Lung (tissue), 17 donors: ENCODE measurements at places on chromosomes 13 and 19. TPM values are rescaled to one million over a fixed set of nuclear protein-coding genes. Genes with fewer than 3 reads are reported as not detected.

KISS1R gene
- 0.21 TPM for total RNA-seq

ZNF540 gene
- total RNA-seq = 2.3 TPM

CYP2S1 gene
- total RNA-seq = 9.7 TPM

CGB5 gene
- not detected for total RNA-seq

COQ8B gene
- total RNA-seq = 45.4 TPM

SLC8A2 gene
- 0.15 TPM for total RNA-seq

DNA sequence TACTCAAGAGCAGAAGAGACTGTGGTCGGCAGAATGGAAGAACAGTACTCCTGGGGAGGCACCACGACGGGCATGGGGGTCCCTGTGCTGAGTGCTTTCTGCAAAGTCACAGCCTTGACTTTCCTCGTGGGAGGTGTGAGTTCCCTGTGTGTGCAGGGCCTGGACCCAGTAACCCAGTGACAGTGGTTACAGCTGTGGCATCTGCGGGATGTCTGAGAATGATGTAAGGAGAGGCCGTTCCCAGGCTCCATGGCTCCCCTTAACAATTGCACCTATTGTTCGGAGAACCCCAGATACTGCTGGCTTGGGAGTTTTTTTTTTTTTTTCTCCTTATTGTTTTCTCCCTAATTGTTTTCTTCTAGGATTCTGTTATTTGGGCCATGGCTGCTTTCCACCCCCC is 5.1 kb upstream of the NANOS2 start:
- DNase-seq = no peak

- peak; percentile 72 for DNase-seq
These were observed 485 bp downstream of the CPAMD8 start for GRCh38 chr19:17025991-17026658.

DNA sequence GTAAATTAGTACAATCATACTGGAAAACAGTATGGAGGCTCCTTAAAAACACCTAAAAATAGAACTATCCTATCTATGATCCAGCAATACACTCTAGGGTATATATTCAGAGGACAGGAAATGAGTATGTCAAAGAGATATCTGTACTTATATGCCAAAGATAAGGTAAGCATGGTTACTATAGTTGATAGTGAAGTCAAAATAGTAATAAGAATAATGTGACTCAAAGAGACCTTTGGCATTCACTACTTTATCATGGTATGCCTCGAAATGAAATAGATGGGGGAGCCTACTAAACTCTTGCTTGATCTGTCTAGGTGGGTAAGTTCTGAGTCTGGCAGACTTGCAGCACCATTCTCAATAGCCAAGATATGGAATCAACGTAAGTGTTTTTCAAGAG is 30.3 kb downstream of the FXYD5 start:
- DNase-seq = no peak

- DNase-seq = no peak
These were observed 45.6 kb downstream of the LHFPL6 start for GRCh38 chr13:39557285-39557955.

- no peak for DNase-seq
These were observed 51.7 kb upstream of the SERP2 start for GRCh38 chr13:44321961-44322360.

GRCh38 chr13:36131931-36132297 is 732 bp upstream of the DCLK1 start:
- DNase-seq = peak; percentile 34

GRCh38 chr13:107006661-107007060 is 438.7 kb upstream of the ARGLU1 start:
- DNase-seq = no peak

DNA sequence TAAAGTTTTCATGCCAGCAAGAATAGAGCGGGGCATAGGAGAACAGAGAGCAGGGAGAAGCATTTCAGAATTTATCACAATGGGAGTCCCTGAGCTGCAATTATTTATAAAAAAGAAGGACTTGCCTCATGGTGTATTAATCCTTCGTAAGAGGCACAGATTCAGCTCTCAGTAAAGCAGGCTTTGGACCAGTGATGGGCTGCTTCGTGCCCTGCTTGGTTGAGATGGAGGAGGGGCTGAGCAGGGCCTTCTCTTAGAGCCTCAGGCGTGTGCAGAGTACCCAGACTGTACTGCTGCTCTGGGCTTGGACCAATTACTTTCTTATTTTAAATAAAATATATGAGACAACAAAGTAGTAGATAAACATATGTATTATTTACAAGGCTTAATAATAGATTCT is 265.7 kb upstream of the SLC10A2 start:
- DNase-seq = no peak

GRCh38 chr13:102935896-102936321 is 90.1 kb downstream of the ERCC5 start:
- no peak for DNase-seq

DNA sequence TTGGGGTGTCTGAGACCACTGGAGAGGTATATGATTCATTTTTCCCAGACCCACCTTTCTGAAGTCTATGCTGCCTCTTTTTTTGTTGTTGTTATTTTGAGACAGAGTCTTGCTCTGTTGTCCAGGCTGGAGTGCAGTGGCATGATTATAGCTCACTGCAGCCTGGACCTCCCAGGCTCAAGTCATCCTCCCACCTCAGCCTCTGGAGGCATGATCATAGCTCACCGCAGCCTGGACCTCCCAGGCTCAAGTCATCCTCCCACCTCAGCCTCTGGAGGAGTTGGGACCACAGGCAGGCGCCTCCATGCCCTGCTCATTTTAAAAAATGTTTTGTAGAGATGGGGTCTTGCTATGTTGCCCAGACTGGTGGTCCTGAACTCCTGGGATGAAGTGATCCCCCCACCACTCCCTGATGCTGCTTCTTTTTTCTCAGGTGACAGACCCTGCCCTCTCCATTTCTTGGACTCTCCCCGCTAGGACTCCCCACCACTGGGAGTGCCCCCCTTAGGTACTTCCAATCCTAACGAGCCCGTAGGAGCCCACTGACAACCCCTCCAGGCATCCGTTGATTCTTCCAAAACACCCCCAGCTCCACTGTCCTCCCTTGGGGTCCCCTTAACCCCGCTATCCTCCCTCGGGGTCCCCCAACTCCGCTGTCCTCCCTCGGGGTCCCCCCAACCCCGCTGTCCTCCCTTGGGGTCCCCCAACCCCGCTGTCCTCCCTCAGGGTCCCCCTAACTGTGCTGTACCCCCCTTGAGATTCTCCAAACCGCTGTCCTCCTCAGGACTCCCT is 45.4 kb downstream of the ARHGEF18 start:
- no peak for DNase-seq

- no peak for DNase-seq
These were observed 21.8 kb downstream of the ARRDC2 start for GRCh38 chr19:18029617-18030338.

DNA sequence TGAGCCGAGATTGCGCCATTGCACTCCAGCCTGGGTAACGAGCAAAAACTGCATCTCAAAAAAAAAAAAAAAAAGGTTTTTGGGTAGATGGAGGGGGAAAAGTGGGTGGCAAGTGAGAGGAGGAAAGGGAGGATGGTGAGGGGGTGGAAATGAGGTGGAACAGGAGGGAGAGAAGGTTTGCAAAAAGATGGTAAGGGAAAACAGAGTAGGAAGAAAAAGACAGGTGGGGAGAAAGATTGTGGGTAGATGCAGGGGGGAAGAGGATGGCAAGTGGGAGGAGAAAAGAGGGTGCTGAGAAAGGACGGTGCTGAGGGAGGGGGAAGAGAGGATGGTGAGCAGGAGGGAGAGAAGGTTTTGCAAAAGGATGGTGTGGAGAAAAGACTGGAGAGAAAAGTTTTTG is 57.8 kb upstream of the C1QTNF9B start:
- DNase-seq = no peak

GRCh38 chr13:20016649-20017364 is 58.3 kb downstream of the ZMYM2 start:
- DNase-seq = no peak
